IgD-negative memory B cell (primary cell): ENCODE measurements at places on chromosomes 6 and 20. TPM values are rescaled to one million over a fixed set of nuclear protein-coding genes. Genes with fewer than 3 reads are reported as not detected.

Gene SNAP25
- not detected for polyA plus RNA-seq

Gene HLA-DMB
- 771 TPM for polyA plus RNA-seq

Gene COL21A1
- polyA plus RNA-seq, result not detected

Gene FOXA2
- not detected for polyA plus RNA-seq

Gene MANEA
- polyA plus RNA-seq, result 4.4 TPM

Gene DDAH2
- 119 TPM for polyA plus RNA-seq

Gene RHAG
- not detected for polyA plus RNA-seq

Gene GTSF1L
- 1.2 TPM for polyA plus RNA-seq

Gene ID4
- not detected for polyA plus RNA-seq

Gene ZBTB12
- polyA plus RNA-seq, result not detected

Gene CD24
- 261 TPM for polyA plus RNA-seq

Gene TRDN
- polyA plus RNA-seq, result not detected

Gene HLA-DRB1
- polyA plus RNA-seq, result 1,928 TPM

Gene PSORS1C1
- 0.94 TPM for polyA plus RNA-seq

Gene SLC35D3
- polyA plus RNA-seq, result not detected

Gene SYNDIG1
- polyA plus RNA-seq, result not detected

Gene THBD
- polyA plus RNA-seq, result not detected

Gene SIGLEC1
- not detected for polyA plus RNA-seq

Gene ENPP3
- polyA plus RNA-seq, result not detected

Gene FAM184A
- polyA plus RNA-seq, result 0.09 TPM

Gene HLA-DQA1
- polyA plus RNA-seq, result 377 TPM

Gene TRIM31
- not detected for polyA plus RNA-seq

Gene TPBG
- polyA plus RNA-seq, result not detected

Gene FAM83C
- polyA plus RNA-seq, result not detected

Gene LINC00237
- polyA plus RNA-seq, result not detected

Gene NKAPL
- 0.18 TPM for polyA plus RNA-seq

Gene UFL1
- 16.8 TPM for polyA plus RNA-seq

Gene TPX2
- 0.49 TPM for polyA plus RNA-seq

Gene TUBB2B
- polyA plus RNA-seq, result 0.55 TPM

Gene NOL4L
- polyA plus RNA-seq, result 7.3 TPM

Gene SLC44A4
- polyA plus RNA-seq, result not detected

Gene OR2H1
- not detected for polyA plus RNA-seq

Gene PXDC1
- 9.5 TPM for polyA plus RNA-seq

Gene LHFPL5
- polyA plus RNA-seq, result not detected

Gene VWA7
- 2.6 TPM for polyA plus RNA-seq

Gene GLP1R
- not detected for polyA plus RNA-seq

Gene CLPSL2
- polyA plus RNA-seq, result not detected

Gene SLC17A3
- polyA plus RNA-seq, result not detected
